ENCODE measurements at places on chromosomes 11 and 22.

GRCh38 chr22:25027043-25027906 lies 74.8 kb downstream of the KIAA1671 start:
- no peak for DNase-seq

DNA sequence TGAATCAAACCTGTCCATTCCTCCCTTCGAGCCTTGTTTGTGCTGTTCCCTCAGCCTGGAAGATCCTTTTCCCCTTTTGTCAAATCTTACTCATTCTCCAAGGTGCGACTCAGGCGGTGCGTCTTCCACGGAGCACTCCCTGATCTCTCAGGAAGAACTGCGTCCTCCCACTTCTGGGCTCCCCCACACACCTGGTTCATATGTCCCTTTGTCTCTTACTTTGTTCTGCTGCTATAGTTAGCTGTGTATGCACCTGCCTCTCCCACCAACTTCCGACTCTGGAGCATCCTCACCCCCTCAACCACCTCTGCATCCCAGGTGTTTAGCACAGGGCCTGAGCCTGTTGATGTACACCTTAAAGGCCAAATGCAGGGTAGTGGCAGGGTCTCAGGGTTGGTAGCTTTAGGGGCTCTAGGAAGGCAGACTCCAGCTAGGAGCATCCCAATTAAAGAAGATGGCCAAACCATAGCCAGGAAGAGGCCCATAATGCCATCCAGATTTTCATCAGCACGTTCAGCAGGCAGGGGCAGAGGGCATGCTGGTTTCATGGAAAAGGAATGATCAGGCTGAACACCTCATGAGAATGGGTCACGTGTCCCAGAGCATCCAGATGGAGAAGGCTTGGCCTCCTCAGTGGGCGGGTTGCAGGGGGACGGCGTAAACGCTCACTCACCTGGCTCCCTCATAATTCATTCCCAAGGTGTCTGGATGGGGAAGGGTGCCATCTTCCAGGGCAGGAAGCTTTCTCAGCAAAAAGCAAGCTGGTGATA lies 20.1 kb downstream of the PTPN5 start:
- DNase-seq = no peak

DNA sequence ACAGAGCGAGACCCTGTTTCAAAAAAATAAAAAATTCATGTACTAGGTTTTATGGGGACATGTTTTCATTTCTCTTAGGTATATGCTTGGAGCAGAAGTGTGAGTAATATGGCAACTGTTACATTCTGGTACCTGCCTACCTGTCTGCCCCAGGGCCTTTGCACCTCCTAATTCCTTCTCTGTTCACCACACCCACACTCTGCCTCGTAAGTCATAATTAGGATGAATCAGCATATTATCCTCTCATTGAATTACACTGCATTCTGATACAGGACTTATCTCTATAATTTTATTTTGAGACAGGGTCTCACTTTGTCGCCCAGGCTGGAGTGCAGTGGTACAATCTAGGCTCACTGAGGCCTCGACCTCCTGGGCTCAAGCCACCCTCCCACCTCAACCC lies 3.1 kb upstream of the RAPSN start:
- DNase-seq = no peak

- DNase-seq = no peak
Observed at GRCh38 chr11:47599902-47600301, 5.7 kb upstream of the C1QTNF4 start.

DNA sequence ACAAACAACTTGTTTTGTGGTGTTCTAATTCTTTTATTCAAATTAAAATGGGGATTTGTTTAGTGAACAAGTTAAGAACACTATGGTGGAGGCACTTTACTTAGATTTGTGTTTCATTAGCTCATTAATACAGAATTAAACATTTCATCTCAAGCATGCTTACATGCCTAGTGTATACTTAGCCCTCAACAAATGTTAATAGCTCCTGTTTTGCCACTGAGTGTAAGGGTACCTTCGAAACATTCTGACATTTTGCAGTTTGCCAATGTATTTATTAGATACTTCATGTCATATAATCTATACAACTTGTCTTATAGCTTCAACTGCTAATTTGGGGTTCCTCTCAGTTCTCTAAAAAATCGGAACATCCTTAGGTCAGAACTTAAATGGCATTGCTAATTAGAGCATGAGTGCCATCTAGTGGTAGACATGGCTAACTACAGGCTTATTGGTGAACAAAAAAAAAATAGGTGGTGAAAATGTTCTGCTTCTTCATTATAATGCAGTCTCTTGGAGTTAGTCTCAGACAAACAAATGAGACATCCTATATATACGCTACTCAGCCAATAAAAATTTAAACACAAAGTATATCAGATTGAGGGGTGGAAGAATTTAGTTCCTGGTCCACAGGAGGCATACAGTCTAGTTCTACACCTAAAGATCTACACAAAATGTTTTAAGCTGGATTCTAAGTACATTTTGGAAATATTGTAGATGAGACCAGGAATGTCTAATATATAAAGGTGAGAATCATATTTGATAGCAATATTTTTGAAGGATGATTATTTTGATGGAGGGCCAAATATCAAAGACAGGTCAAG lies 4.9 kb upstream of the CNTN5 start:
- DNase-seq = no peak

DNA sequence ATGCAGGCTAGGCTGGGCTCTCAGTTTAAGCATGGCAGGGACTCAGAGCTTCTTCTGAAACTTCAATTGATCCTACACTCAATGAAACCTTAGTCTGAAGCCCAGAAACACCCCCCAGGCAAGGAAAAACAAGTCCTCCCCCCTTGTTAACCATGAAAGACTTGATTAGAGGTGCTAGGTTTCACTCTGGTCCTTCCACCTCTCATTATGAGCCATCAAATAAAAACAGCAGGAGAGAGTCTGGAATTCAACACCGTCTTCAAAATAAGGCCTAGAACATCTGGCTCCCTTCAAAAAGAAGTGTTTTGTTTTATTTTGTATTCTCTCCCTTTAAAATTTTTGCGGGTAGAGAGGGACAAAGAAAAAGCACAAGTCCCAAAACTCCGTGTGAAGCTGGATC lies 95.7 kb downstream of the NAT10 start:
- DNase-seq = no peak

DNA sequence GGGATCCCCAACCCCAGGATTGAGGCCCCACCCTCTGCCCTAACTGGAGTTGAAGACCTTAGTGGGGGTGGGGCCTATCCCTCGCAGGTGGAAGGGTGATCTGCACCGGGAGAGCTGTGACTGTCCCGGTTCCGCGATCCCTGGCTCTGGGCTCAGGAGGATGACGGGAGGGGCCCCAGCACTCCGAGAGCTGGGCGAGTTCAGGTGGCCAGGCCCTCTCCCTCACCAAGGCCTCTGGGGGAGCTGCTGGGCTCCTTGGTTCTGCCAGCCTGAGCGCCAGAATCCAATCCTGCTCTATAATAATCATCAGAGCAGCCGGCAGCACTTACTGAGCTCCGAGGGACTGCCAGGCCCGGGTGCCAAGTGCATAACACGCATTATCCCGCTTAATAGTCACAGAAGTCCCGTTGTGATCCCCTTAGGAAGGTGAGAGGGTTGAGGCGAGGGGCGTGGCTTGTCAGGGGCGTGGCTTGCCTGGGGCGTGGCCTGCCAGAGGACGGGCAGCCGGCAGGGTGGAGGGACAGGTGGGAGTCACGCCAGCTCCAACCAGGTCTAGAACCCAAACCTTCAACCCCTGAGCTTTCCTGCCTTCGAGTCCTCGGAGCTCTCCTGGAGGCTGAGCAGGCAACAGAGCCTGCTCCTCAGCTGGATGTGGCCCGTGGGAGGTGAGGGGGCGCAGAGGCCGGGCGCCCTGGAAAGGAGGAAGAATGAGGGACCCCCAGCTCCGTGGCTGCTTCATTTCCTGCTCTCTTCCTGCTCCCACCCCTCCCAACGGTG lies 7.3 kb upstream of the SYT7 start:
- DNase-seq = peak; percentile 46

GRCh38 chr22:44726439-44726838 lies 24.4 kb downstream of the PRR5 start:
- no peak for DNase-seq

All from activated gamma-delta T cell treated with anti-CD3 and anti-CD28 coated beads, Interleukin-2, amount 50 U/mL, for 16 hours (primary cell).